CD8-positive, alpha-beta memory T cell (primary cell): ENCODE measurements at places on chromosomes 13 and 19. TPM values are rescaled to one million over a fixed set of nuclear protein-coding genes. Genes with fewer than 3 reads are reported as not detected.

TPRX1 gene
- not detected for total RNA-seq

ELSPBP1 gene
- total RNA-seq, result not detected

SHANK1 gene
- total RNA-seq, result not detected

DZIP1 gene
- total RNA-seq, result 0.13 TPM

DNA sequence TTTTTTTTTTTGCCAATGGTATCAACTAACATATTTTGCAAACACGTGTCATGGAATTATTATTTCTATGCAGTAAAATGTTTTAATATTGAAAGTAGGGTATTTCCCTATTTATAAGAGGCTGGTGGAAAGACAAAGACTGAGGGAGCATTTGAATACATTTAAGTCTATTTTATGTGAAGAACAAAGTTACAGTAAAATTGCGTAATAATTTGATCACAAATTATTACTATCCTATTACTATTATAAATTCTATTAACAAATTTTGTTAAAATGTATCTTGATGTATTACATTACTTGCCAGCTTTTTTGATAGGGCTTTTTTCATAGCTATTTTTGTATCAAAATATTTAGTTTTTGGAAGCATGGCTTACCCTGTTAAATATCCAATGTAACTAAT is 58.4 kb downstream of the GPC5 start:
- H3K27ac ChIP-seq, result no peak overlapping the region
- H3K4me3 ChIP-seq, result no peak overlapping the region
- H3K27me3 ChIP-seq, result no peaks in the 10 kb centered on the region
- no peaks in the 10 kb centered on the region for H3K36me3 ChIP-seq
- no peak for DNase-seq
- no peaks in the 10 kb centered on the region for H3K4me1 ChIP-seq

GRCh38 chr13:109941951-109942350 is 155.6 kb upstream of the IRS2 start:
- H3K4me3 ChIP-seq, result no peak overlapping the region
- H3K4me1 ChIP-seq, result no peaks in the 10 kb centered on the region
- no peaks in the 10 kb centered on the region for H3K27me3 ChIP-seq
- no peak for DNase-seq
- no peaks in the 10 kb centered on the region for H3K36me3 ChIP-seq

- no peaks in the 10 kb centered on the region for H3K4me1 ChIP-seq
- no peak overlapping the region for H3K4me3 ChIP-seq
- no peak overlapping the region for H3K27ac ChIP-seq
- no peaks in the 10 kb centered on the region for H3K36me3 ChIP-seq
- DNase-seq, result no peak
These were observed 783.3 kb upstream of the ATXN8OS start for GRCh38 chr13:69324090-69324886.

- H3K4me1 ChIP-seq, result peaks cover 75% of the 10 kb centered on the region
- no peaks in the 10 kb centered on the region for H3K36me3 ChIP-seq
- no peak overlapping the region for H3K4me3 ChIP-seq
- no peak for DNase-seq
These were observed 18.8 kb downstream of the GARRE1 start for GRCh38 chr19:34273121-34273520.

GRCh38 chr19:50414864-50415660 is 3.7 kb upstream of the SPIB start:
- H3K36me3 ChIP-seq, result no peaks in the 10 kb centered on the region
- no peak overlapping the region for H3K4me3 ChIP-seq
- H3K27me3 ChIP-seq, result peaks cover 11% of the 10 kb centered on the region

- H3K4me1 ChIP-seq, result no peaks in the 10 kb centered on the region
- peak; percentile 11 for DNase-seq
- no peak within 1 kb of the TSS for H3K27ac ChIP-seq
- H3K4me3 ChIP-seq, result peak within 1 kb of the TSS; percentile 32
These were observed at the start of gene ZNF418 for GRCh38 chr19:57934820-57935665. Gene ZNF418, minus strand, starts transcription at chr19:57935402. Its CDS starts 1,580 bp downstream, at chr19:57933822.
